T-helper 2 cell (primary cell): ENCODE measurements at places on chromosomes 1 and 21.

GRCh38 chr1:230176871-230177411 is 109.9 kb downstream of the GALNT2 start:
- no peak for DNase-seq

- no peak for DNase-seq
These were observed 9.7 kb downstream of the ATP2B4 start for GRCh38 chr1:203636291-203636690.

DNA sequence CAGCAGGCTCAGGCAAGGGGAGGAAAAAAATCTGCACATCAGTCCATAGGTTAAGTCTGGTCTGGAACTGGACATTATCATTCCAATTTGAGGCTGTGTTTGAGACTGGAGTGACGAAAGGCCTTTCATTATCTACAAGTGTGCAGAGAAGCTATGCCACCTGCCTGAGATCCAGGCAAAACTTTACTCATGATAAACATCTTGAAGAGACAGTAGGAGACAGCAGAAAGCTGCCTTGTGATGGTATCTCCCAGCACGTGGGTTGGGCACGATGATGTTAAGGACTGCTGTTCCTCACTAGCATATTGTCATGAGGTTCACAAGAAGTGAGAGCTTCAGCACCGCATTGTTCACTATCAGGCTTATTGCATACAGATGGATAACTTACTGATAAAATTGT is 126.4 kb downstream of the PLXNA2 start:
- no peak for DNase-seq

GRCh38 chr1:162020150-162020549 is 3.5 kb downstream of the OLFML2B start:
- no peak for DNase-seq

DNA sequence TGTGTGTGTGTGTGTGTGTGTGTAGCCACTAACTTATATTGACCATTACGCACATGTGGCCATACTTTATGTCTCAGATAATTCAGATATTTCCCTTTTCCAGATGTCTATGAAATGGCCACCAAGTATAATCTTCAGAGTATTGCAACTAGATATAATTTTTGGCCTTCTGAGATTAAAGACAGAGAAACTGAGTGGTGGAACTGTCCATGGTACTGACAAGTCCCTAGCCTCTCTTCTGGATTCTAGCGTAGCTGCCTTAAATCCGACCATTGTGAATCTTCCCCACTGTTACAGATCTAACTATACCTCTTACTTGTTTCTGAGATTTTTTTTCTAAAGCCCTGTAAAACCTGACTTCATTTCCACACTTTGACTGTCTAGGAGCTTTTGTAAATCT is 100.0 kb upstream of the SERTAD4 start:
- no peak for DNase-seq

DNA sequence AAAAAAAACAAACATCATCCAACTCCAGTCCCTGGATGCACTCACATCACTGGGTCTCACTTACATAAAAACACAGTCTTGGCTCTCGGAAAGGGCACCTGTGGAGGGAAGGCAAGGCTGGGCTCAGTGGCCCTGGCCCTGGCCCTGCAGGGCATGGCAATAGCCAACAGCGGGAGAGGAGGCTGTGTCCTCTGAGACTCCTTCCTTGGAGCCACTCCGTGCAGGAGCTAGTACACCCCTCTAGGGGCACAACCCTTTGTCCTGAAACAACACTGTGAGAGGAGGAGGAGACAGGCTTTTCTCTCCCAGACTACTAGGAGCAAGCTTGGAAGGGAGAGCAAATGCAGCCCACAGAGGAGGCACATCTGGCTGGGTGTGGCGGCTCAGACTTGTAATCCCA is 28.0 kb downstream of the URB1 start:
- no peak for DNase-seq

- no peak for DNase-seq
These were observed 82.7 kb upstream of the ABCD3 start for GRCh38 chr1:94335447-94335846.

DNA sequence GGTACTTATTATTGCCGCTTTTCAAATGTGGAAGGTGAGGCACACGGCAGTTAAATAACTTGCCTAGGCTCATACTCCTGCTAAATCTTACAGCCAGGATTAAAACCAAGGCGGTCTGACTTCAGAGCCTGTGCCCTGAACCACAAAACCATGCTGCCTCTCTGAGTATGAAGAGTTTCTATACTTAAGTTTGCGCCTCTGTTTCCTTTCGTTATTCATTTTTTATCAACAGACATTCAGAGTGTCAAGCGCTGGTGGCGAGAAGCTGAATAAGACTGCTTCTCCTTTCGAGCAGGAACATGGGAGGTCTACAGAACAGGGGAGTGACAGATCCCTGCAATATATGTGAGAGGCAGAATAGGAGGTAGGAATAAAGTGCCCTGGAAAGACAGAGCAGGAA is 96.0 kb upstream of the DUSP10 start:
- DNase-seq, result peak; percentile 70

GRCh38 chr1:6727535-6727934 is 25.9 kb upstream of the DNAJC11 start:
- peak; percentile 11 for DNase-seq

DNA sequence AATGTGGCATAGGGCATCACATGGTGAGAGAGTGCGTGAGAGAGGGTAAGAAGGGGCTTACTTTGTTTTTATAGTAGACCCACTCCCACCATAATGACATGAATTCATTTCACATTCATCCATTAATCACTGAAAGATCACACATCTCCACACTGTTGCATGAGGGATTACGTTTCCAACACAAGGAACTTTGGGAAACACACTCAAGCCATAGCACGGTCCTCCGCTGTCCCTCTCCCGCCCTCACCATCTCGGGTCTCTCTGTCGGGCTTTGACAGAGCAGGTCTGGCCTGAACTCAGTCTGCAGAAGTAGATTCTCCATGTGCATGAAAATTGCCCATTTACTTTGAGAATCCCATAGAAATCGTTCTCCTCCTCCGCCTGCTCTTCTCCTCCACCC is 312.2 kb downstream of the MATN1 start:
- DNase-seq, result no peak

DNA sequence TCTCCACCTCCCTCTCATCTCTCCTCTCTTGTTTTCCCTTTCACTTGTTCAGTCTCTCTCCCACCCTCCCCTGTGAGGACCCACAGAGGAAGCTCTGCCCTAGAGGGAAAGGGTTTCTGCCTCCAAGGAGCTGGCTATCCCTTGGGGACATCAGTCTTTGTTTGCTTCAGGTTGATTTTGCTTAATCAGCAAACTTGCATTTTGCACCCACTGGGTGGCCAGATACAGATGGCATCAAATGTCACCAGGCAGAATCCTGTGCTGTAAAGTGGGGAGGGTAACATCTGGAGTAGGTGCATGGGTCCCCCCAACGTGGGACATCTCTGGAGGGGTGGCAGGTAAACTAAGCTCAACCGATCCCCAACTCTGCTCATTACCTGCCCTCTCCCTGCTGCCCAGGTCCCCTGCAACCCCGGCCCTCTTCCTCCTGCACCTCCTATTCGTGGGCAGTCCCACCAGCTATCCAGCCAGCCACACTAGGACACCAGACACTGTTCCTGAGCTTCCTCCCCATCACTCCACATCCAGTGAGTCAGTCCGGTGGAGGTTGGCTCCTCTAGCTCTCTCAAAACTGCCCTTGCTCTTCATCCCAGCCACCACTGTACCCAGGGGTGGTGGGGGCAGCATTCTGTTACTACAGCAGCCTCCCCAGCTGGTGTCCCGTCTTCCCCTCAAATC is 123.3 kb downstream of the KCNN3 start:
- no peak for DNase-seq

DNA sequence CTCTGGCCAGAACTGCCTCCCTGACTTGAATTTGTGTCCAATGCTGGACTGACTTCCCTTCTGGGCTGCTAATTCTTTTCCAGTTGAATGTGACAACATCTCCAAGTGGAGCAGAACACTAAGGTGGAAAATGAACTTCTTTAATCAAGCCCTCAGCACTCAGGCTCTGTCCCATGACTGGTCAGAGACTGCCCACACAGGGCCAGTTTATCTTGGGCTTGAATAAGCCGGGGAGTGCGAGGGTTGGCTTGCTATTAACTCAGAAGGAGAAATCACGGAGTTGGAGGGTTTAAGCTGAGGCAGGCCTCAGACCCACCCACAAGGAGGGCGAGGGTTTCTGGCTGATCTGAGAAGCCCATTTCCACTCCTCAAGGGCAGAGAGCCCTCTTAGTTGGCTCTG is 12.4 kb downstream of the KCNA10 start:
- no peak for DNase-seq

- DNase-seq, result no peak
These were observed 23.6 kb upstream of the KCNJ6 start for GRCh38 chr21:37939838-37940237.

GRCh38 chr1:65791801-65792668 is 660 bp upstream of the PDE4B start:
- DNase-seq, result no peak

GRCh38 chr1:183588827-183589226 is 1.4 kb downstream of the NCF2 start:
- DNase-seq, result no peak

GRCh38 chr21:44304877-44305293 is 5.0 kb downstream of the PFKL start:
- DNase-seq, result peak; percentile 49

GRCh38 chr1:175673371-175674150 is 69.8 kb downstream of the TNR start:
- DNase-seq, result no peak

GRCh38 chr1:225319871-225320270 is 108.0 kb downstream of the LBR start:
- no peak for DNase-seq

GRCh38 chr21:21039624-21040170 is 41.5 kb downstream of the NCAM2 start:
- no peak for DNase-seq

GRCh38 chr21:38257667-38258066 is 876 bp downstream of the KCNJ15 start:
- DNase-seq, result no peak

GRCh38 chr1:33132549-33132948 is 49.3 kb downstream of the TRIM62 start:
- DNase-seq, result no peak

GRCh38 chr1:223514644-223515043 is 121.4 kb downstream of the CCDC185 start:
- no peak for DNase-seq

DNA sequence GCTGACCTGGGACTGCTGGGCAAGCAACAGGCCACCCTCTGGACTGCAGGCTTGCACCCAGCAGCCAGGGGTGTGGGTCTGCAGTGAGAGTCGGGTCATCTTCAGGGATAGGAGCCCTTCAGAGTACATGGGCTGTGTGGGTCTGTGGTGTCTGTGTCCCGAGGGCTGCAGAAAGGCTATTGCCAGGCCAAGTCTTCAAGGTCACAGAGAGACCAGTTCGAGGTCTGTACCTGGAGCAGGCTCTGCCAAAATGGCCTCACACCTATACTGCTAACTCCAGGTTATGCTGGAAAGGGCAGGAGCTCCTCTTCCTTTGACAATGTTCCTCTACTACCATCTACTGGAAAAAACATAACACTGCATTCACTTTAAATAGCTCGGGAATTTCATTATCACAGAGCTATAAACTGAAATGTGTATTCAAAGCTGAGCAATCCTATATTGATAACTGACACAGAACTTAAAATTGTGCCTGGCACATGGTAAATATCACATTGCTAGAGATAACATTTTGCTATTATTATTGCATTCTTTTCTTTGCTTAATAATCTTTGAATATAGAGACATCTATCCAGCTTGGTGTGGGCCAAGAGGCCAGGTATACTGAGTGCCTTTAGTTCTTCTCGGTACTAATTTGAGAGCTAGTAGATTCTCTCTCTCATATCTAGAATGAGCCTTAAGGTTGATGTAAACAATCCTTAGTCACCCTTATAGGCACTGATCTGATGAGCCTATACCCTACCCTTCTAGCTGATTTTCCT is 6.9 kb upstream of the DNAH14 start:
- DNase-seq, result no peak

DNA sequence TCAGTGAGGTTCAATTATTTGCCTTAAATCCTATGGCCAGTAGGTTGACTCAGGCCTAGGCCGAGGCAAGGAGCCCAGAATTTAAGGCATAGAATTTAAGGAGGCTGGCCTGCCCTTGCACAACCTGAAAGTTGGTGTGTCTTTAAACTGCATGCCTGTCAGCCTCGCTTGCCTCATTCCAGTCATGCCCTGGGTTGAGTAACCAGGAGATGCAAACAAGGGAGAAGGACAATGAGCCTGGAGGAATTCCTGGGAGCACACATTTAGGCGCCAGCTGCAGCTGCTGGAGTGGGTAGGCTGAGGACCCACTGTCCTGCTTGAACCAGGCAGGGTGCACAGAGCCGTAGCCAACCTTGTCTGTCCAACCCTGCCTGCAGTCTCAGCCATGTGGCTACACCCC is 11.7 kb downstream of the CD2 start:
- DNase-seq, result no peak
